Panc1 (cell line): ENCODE measurements at places on chromosomes 5 and 9. TPM values are rescaled to one million over a fixed set of nuclear protein-coding genes. Genes with fewer than 3 reads are reported as not detected.

Gene TPPP
- 0.98 TPM for total RNA-seq

Gene SPINK4
- not detected for total RNA-seq

Gene CER1
- not detected for total RNA-seq

Gene CHSY3
- not detected for total RNA-seq

Gene OR13F1
- not detected for total RNA-seq

- H3K4me1 ChIP-seq = no peaks in the 10 kb centered on the region
- H3K27ac ChIP-seq = no peak overlapping the region
- no peak overlapping the region for H3K4me3 ChIP-seq
- no peak for DNase-seq
- no peaks in the 10 kb centered on the region for H3K36me3 ChIP-seq
Observed at GRCh38 chr5:137563646-137564397, 64.7 kb upstream of the SPOCK1 start.

DNA sequence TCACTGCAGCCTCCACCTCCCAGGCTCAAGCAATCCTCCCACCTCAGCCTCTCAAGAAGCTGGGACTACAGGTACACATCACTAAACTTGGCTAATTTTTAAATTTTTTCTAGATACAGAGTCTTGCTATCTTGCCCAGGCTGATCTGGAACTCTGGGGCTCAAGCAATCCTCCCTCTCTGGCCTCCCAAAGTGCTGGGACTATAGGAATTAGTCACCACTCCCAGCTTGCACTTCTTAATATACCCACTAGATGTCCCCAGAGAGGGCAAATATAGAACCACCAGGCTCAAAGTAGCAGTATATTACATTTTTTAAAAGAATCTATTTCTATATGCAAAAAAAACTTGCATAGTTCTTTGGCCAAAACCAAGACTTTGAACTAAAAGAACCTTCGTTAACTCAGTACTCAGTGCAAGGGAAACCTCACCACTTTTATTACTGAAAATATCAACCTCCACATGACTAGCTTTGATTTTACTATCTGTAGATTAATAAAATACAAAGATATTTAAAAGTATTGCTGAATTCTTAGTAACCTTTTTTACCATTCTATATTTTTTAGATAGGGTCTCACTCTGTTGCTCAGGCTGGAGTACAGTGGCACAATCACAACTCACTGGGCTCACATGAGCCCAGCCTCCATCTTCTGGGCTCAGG lies 25.8 kb upstream of the HSD17B3 start:
- no peaks in the 10 kb centered on the region for H3K27me3 ChIP-seq
- H3K36me3 ChIP-seq = no peaks in the 10 kb centered on the region
- no peak overlapping the region for H3K27ac ChIP-seq
- DNase-seq = no peak

DNA sequence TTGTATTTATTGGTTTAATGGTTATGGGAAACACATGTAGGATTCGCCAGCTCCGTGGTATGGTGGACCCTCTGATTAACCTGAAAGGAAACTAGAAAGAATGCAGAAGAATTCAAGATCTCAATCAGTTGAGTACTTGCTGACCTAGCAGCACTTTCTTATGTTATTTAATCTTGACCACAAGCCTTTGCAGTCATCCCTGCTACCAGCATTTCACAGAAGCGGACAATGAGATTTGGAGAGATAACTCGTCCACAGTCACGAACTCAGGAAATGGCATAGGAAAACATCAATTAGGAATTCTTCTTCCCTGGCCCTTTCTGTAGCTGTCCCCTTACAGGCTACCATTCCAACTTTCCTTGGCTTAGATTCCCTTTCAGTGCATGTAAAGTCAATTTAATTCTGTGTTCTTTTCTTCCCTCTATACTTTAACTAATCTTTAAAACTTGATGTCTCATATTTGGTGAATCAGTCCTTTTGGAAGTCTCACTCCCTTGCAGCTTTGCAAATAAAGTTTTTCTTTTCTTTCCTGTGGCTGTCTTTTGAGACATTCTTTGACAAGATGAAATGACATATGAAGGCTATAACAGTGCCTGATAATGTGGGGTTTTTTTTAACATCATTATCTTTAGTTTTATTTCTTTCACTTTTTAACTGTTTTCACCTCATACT lies 1.3 kb upstream of the SLC44A1 start:
- DNase-seq = no peak
- no peak overlapping the region for H3K27ac ChIP-seq
- peaks cover 3% of the 10 kb centered on the region; the same call in 1 of the 2 replicates for H3K4me1 ChIP-seq
- no peaks in the 10 kb centered on the region; the same call in none of the 2 replicates for H3K27me3 ChIP-seq
- no peaks in the 10 kb centered on the region for H3K36me3 ChIP-seq

GRCh38 chr9:86721226-86721781 lies 226.0 kb downstream of the GAS1 start:
- no peak overlapping the region for H3K4me3 ChIP-seq
- DNase-seq = no peak
- no peaks in the 10 kb centered on the region for H3K4me1 ChIP-seq

- no peaks in the 10 kb centered on the region for H3K36me3 ChIP-seq
- no peaks in the 10 kb centered on the region for H3K27me3 ChIP-seq
- no peak overlapping the region for H3K4me3 ChIP-seq
- no peak for DNase-seq
- no peaks in the 10 kb centered on the region for H3K4me1 ChIP-seq
- H3K27ac ChIP-seq = no peak overlapping the region
Observed at GRCh38 chr9:27441741-27442070, 82.4 kb upstream of the IFNK start.

DNA sequence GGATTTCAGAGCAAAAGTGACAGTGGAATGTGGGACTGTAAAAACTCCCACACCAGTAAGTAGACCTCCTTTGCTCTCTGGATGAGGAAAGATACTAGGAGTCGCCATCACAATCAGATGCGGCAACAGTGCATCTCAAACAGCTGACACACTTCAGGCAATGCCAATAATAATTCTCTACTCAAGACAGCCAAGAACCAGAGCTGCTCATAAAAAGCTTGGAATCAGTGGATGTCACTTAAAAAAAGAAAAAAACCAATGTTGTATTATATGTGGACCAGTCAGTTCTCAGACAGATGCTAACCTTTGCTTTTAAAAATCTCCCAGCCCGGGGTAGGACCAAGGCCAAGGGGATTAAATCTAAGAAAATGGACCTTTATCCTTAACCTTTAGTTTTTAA lies 185.0 kb downstream of the GNA14 start:
- H3K27me3 ChIP-seq = no peaks in the 10 kb centered on the region
- no peaks in the 10 kb centered on the region for H3K4me1 ChIP-seq
- H3K36me3 ChIP-seq = no peaks in the 10 kb centered on the region
- DNase-seq = no peak
- H3K4me3 ChIP-seq = no peak overlapping the region

DNA sequence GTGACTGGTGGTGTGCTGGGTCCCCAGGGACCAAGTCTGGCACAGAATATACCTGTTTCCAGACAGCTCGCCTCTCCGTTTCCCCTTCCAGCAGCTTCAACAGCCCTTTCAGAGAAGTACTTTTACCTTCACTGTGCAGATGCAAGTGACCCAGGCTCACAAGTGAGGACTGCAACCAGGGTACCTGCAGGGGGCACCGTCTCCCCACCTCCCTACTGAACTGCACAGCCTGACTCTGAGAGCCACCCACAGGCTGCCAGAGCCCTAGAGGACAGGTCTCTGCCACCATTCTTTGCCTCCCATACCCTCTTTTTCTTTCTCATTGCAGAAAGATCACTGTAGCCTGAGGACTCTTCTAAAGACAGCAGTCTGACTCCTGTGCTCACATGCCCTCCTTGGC lies 15.4 kb downstream of the IL9 start:
- H3K4me1 ChIP-seq = no peaks in the 10 kb centered on the region; the same call in 1 of the 2 replicates
- DNase-seq = no peak
- H3K27me3 ChIP-seq = peaks cover 2% of the 10 kb centered on the region; the same call in 1 of the 2 replicates
- no peak overlapping the region for H3K4me3 ChIP-seq

GRCh38 chr5:72122602-72123001 lies 15.3 kb downstream of the MAP1B start:
- H3K27ac ChIP-seq = no peak overlapping the region
- DNase-seq = no peak
- H3K27me3 ChIP-seq = no peaks in the 10 kb centered on the region
- no peak overlapping the region for H3K4me3 ChIP-seq

DNA sequence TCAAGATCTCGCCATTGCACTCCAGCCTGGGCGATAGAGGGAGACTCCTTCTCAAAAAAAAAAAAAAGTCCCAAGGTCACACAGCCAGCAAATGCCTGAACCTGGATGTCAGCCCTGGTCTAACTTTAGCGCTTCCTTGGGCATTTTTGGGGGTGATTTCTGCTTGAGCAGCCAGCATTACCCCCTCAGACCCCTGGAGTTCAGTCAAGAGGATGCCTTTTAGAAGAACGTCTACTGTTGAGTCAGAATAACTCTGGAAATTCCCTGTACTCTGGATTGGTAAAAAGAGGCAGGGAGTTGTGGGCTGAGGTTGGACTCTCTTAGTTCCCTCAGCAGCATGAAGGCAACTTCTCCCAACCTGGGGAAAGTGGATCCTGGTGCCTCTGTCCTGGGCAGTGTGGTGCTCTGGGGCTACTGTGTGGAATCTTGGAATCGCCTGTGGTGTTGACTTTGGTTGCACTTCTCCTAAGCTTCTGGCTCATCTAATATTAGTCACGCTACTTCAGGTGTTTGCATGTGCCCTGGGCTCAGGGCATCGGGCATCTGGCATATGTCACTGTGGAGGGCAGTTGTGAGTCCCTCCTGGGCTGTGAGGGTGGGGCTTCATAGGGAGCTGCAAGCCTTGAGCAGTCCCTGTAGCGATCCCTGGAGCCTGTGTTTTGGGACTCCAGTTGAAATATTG lies 32.2 kb downstream of the STXBP1 start:
- no peaks in the 10 kb centered on the region for H3K36me3 ChIP-seq

GRCh38 chr9:114030364-114030763 lies 47.7 kb downstream of the AMBP start:
- H3K36me3 ChIP-seq = no peaks in the 10 kb centered on the region
- H3K4me3 ChIP-seq = no peak overlapping the region
- H3K4me1 ChIP-seq = no peaks in the 10 kb centered on the region
- no peaks in the 10 kb centered on the region for H3K27me3 ChIP-seq
- H3K27ac ChIP-seq = no peak overlapping the region

DNA sequence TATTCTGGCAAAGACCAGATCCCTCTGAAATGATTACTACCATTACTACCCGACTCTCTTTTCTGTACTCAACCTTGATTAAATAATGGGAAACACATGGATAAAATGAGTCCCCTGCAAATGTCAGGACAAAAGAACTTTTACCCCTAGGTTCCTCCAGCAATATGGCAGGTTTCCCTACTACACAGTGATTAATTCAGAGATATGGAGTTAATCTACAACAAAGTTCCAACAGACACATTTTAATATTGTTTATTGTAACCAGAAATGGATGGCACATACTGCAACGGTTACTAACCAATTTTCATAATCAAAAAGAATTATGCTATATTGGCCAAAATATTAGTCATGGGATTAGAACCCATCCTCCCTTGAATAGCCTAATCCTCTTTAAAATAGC lies 294.8 kb downstream of the ATPSCKMT start:
- no peak for DNase-seq
- H3K4me1 ChIP-seq = no peaks in the 10 kb centered on the region
- no peaks in the 10 kb centered on the region for H3K36me3 ChIP-seq
- H3K4me3 ChIP-seq = no peak overlapping the region
- no peak overlapping the region for H3K27ac ChIP-seq

GRCh38 chr5:87076411-87076810 lies 191.3 kb upstream of the RASA1 start:
- H3K27me3 ChIP-seq = no peaks in the 10 kb centered on the region
- no peak for DNase-seq
- H3K27ac ChIP-seq = no peak overlapping the region
- no peaks in the 10 kb centered on the region for H3K4me1 ChIP-seq
- no peak overlapping the region for H3K4me3 ChIP-seq

GRCh38 chr5:167908606-167909005 lies 382.8 kb upstream of the WWC1 start:
- H3K27me3 ChIP-seq = 0 out of 2 replicates have a peak, but pooled peaks cover 2% of the 10 kb centered on the region
- no peaks in the 10 kb centered on the region for H3K36me3 ChIP-seq
- no peak overlapping the region for H3K27ac ChIP-seq
- no peak for DNase-seq
- H3K4me1 ChIP-seq = no peaks in the 10 kb centered on the region
